Ovary (tissue), 10 donors: ENCODE measurements at places on chromosomes 1 and 21.

GRCh38 chr21:14923468-14923867 is 141.3 kb downstream of the NRIP1 start:
- no peak overlapping the region for H3K4me3 ChIP-seq
- peaks cover under 1% of the 10 kb centered on the region for H3K4me1 ChIP-seq
- no peak overlapping the region for H3K27ac ChIP-seq
- no peak for DNase-seq
- no peaks in the 10 kb centered on the region for H3K36me3 ChIP-seq

GRCh38 chr1:162381941-162382750 is 618 bp downstream of the C1orf226 start:
- no peak overlapping the region for H3K27ac ChIP-seq
- no peak for DNase-seq
- H3K4me1 ChIP-seq, result no peaks in the 10 kb centered on the region
- H3K27me3 ChIP-seq, result no peaks in the 10 kb centered on the region

DNA sequence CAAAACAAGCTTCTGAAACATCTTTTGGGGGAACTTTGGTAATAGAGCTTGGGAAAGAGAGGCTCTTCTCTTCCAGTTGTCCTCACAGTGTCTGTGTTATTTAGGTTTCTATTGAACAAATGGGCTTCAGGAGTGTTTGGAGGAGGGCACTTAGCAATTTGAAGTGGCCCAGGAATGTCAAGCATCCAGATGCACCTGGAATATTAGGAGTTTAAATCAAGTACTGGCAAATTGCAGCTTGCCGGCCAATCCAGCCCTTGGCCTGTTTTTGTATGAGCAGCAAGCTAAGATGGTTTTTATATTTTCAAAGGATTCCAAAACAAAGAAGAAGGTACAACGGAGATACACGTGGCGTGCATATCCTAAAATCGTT is 94.7 kb downstream of the CCDC185 start:
- no peaks in the 10 kb centered on the region for H3K36me3 ChIP-seq
- H3K4me1 ChIP-seq, result no peaks in the 10 kb centered on the region
- H3K27ac ChIP-seq, result no peak overlapping the region
- H3K27me3 ChIP-seq, result no peaks in the 10 kb centered on the region
- H3K4me3 ChIP-seq, result no peak overlapping the region

DNA sequence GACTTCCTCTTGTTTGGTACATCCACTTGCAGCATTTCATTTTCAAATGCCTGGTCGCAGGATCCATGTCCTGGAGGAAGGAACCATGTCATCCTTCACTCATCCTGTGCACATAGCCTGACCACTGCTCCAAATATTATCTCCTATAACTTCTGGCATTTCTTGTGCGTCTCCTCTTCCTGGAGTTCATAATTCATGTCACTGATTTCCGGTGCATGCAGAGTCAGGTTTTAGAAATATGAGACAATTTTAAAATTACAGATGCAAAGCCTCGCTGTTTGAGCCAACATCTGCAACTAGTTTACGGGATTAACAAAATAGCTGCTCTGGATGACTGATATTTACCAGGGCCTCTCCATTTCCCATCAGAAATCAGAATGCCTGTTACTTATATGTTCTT is 268.1 kb downstream of the DNM3 start:
- no peaks in the 10 kb centered on the region for H3K36me3 ChIP-seq
- DNase-seq, result no peak
- no peak overlapping the region for H3K27ac ChIP-seq

GRCh38 chr1:162285149-162285561 is 91.5 kb downstream of the SPATA46 start:
- no peaks in the 10 kb centered on the region for H3K36me3 ChIP-seq
- no peaks in the 10 kb centered on the region for H3K27me3 ChIP-seq
- H3K27ac ChIP-seq, result no peak overlapping the region
- no peak for DNase-seq

- no peak overlapping the region for H3K27ac ChIP-seq
- H3K4me3 ChIP-seq, result no peak overlapping the region
- no peaks in the 10 kb centered on the region for H3K36me3 ChIP-seq
- DNase-seq, result no peak
- H3K27me3 ChIP-seq, result no peaks in the 10 kb centered on the region
- no peaks in the 10 kb centered on the region for H3K4me1 ChIP-seq
Observed at GRCh38 chr1:57362480-57362879, 61.4 kb downstream of the DAB1 start.

DNA sequence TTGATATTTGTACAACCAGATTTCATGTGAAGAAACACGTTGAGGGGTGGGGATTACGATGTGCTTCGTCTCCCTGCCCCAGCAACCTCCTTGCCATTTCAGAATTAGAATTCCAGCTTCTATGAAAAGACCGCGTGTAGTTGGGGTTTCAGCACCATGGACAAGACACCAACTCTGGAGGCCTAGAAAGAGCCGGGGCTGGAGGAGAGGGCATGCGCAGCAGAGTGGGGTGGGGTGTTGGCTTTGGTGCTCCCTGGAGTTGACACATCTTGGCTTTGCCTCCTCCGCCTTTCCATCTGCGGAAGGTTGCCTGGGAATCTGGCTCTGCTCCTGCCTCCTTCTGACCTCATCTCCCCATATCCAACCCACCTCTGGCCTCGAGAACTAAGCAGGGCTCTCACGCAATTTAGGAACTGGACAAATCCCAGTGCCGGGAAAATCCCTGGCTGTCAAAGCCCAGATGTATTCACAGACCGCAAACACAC is 11.8 kb downstream of the HTR6 start:
- no peaks in the 10 kb centered on the region for H3K27me3 ChIP-seq
- H3K4me1 ChIP-seq, result no peaks in the 10 kb centered on the region
- DNase-seq, result peak; percentile 78
- no peaks in the 10 kb centered on the region for H3K36me3 ChIP-seq

DNA sequence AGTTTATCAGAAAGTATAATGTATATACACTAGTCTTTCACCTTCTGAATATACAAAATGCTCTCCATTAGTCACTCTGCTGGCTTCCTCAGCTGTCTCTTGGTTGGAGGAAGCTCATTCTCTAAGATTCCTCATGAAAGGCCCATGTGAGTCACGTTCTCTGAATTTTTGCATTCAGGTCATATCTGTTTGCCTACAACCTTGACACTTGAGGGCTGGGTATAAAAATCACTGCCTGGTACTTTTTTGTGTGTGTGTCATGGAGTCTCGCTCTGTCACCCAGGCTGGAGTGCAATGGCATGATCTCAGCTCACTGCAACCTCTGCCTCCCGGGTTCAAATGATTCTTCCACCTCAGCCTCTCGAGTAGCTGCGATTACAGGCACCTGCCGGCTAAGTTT is 2.8 kb upstream of the GALNT2 start:
- H3K4me1 ChIP-seq, result no peaks in the 10 kb centered on the region
- no peaks in the 10 kb centered on the region for H3K27me3 ChIP-seq
- H3K36me3 ChIP-seq, result no peaks in the 10 kb centered on the region
- no peak overlapping the region for H3K27ac ChIP-seq
- no peak overlapping the region for H3K4me3 ChIP-seq

DNA sequence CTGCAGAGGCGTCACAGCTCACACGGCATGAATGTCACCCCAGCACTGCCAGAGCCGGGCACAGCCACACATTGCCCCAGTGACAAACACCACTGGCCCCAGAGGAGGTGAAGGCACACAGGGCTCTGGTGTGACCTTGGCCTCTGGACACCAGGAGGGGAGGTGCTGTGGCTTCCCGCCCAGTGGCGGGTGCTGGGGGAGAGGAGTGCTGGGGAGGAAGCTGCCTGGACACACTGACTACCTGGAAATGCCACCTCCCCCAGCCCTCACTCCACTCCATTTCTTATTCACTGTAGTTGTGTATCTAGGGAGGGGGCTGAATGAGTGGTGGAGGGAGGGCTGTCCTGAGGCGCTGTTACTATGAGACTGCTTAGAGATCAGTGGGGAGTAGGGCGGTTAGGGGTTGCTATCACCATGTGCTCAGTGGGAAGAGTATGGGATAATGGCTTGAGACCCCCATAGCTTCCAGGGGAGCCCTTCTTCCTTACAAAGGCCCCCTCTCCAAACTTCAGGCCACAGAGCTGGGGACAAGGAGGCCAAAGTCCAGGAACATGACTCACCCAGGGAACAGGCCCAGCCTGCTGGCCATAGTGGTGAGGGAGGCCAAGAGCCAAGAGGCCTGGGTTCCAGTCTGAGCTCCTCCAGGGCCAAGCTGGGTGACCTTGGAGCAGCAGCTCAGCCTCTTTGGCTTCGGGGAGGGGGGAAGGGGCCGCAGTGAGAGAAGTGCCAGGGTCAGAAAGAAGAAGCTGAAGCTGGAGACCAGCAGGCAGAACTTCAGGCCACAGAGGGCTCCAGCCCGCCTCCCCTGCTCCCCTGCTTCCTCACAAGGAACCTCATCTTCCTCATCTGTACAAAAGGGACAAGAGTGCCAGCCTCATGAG is 40.1 kb downstream of the AHDC1 start:
- H3K27ac ChIP-seq, result peak overlapping the region; percentile 57
- no peaks in the 10 kb centered on the region for H3K27me3 ChIP-seq
- peaks cover 57% of the 10 kb centered on the region for H3K4me1 ChIP-seq
- DNase-seq, result peak; percentile 71

- H3K27ac ChIP-seq, result no peak overlapping the region
- peaks cover 9% of the 10 kb centered on the region for H3K4me1 ChIP-seq
- no peaks in the 10 kb centered on the region for H3K36me3 ChIP-seq
- H3K27me3 ChIP-seq, result no peaks in the 10 kb centered on the region
- DNase-seq, result no peak
- H3K4me3 ChIP-seq, result no peak overlapping the region
Observed at GRCh38 chr1:32858136-32858535, 12.6 kb downstream of the FNDC5 start.

GRCh38 chr1:150281758-150282557 is at the start of gene CIART:
Gene CIART, plus strand, starts transcription at chr1:150282554. Its CDS starts 714 bp downstream, at chr1:150283268.
- no peaks in the 10 kb centered on the region for H3K36me3 ChIP-seq
- peak; percentile 93 for DNase-seq
- H3K4me1 ChIP-seq, result peaks cover 8% of the 10 kb centered on the region
- H3K4me3 ChIP-seq, result peak within 1 kb of the TSS; percentile 44

DNA sequence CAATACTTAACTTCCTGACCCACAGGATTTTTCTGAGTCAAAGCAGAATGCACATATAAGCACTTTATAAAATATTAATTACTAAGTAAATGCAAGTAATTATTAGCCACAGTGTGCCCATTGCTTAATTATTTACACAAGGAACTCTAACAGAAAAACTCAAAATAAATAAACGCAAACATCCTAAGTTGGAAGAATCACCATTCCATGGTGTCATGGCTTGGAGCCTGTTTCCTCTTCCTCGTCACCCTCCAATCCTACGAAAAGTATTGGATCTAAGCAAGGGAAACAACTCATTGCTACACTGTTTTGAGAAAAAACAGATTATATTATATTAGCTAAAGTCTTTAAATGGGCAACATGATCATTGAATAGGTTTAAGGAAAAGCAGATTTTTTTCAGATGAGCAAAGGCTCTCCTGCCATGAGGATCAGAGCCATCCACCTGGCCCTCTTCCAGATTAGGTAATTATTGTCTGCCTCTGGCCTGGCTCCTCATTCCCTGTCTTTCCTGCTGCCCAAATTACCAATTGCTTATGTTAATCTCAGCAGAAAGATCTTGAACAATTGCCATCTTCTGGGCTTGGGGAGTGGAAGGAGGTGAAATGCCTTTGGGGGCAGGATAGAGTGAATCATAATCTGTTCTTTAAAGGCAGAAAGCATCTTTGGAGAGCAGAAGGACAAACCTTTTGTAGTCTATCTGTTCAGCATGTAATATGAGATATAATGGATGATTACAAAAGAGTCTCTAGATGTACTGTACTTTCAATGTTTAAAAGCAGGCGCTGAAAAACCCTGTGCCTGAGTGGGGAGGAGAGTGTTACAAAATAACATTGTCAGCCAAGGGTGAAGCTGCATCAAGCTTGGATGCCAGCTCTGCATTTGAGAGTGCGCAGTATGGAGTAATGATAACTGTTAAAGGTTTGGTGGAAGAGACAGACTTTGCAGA is 121.2 kb downstream of the DUSP10 start:
- H3K27me3 ChIP-seq, result no peaks in the 10 kb centered on the region
- no peaks in the 10 kb centered on the region for H3K4me1 ChIP-seq
- no peak overlapping the region for H3K27ac ChIP-seq
- H3K4me3 ChIP-seq, result no peak overlapping the region
- H3K36me3 ChIP-seq, result no peaks in the 10 kb centered on the region

- H3K4me3 ChIP-seq, result no peak overlapping the region
- H3K27me3 ChIP-seq, result no peaks in the 10 kb centered on the region
- DNase-seq, result no peak
- no peaks in the 10 kb centered on the region for H3K4me1 ChIP-seq
- H3K27ac ChIP-seq, result no peak overlapping the region
- no peaks in the 10 kb centered on the region for H3K36me3 ChIP-seq
Observed at GRCh38 chr1:62337706-62338631, 18.7 kb upstream of the KANK4 start.

DNA sequence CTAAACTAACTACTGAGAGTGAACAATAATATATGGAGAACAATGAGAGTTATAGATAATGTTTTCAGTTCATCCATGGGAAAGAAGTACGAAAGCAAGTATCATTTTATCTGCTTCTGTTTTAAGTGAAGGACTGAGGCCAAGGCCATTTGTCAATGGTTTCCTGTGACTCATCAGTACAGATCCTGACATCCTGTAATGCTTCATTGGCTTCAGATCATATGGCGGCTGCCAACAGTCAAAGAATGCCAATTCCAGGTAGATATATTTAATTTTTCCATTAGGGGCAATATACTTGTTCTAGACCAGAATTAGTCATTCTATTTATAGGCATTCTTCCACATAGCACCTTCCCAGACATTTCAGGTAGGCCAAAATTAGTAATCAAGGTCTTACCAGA is 97.3 kb downstream of the USH2A start:
- no peak overlapping the region for H3K4me3 ChIP-seq
- no peaks in the 10 kb centered on the region for H3K27me3 ChIP-seq
- H3K27ac ChIP-seq, result no peak overlapping the region
- DNase-seq, result no peak
- H3K36me3 ChIP-seq, result no peaks in the 10 kb centered on the region

DNA sequence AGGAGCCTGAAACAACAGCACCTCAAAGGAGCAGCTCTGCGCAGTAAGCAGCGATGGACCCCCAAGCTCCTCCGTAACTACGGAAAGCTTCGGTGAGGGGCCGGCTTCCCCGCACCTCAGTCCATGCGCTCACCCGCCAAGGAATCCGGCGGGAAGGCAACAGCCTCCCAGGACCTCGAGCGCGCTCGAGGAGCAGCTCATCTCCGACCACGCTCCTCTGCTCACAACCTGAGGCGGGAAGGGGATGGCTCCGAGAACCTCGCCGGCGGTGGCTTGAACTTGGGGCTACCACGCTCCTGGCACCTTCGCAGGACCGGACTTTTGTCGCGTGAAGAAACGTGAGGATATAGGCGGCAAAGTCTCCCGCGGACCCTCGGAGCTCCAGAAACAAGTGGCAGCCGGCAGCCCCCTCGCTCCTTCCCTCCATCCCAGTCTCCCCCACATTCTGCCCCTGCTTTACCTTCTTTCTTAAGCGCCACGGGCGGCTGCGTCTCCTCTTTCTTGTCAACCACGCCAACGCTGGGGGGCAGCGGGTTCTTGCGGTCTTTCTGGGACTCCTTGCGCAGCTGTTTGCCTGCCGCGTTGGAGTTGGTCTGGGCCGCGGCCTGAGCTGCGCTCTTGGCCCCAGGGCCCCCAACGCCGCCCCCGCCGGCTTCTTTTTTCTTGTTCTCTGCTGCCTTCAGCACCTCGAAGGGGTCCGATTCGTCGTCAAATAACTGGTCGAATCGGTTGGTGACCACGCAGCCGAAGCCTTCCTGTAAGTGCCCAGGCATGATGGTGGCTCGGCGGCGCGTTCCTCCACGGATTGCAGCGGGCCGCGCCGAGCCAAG is 459 bp downstream of the SERBP1 start:
- no peaks in the 10 kb centered on the region for H3K27me3 ChIP-seq
- DNase-seq, result peak; percentile 56
- H3K4me1 ChIP-seq, result peaks cover 2% of the 10 kb centered on the region
- no peaks in the 10 kb centered on the region for H3K36me3 ChIP-seq
- peak overlapping the region; percentile 82 for H3K27ac ChIP-seq
- peak overlapping the region; percentile 67 for H3K4me3 ChIP-seq
